Glomerular endothelial cell (primary cell): ENCODE measurements at places on chromosomes 4 and X. TPM values are rescaled to one million over a fixed set of nuclear protein-coding genes. Genes with fewer than 3 reads are reported as not detected.

- no peak for DNase-seq
Measured at GRCh38 chr4:184384810-184385557, 89.4 kb downstream of the IRF2 start.

GRCh38 chr4:128635141-128635954 lies 174.2 kb upstream of the JADE1 start:
- no peak for DNase-seq

GRCh38 chr4:151668689-151669402 lies 92.0 kb downstream of the GATB start:
- DNase-seq, result no peak

GRCh38 chr4:146545102-146545501 lies 23.4 kb upstream of the SLC10A7 start:
- no peak for DNase-seq

DNA sequence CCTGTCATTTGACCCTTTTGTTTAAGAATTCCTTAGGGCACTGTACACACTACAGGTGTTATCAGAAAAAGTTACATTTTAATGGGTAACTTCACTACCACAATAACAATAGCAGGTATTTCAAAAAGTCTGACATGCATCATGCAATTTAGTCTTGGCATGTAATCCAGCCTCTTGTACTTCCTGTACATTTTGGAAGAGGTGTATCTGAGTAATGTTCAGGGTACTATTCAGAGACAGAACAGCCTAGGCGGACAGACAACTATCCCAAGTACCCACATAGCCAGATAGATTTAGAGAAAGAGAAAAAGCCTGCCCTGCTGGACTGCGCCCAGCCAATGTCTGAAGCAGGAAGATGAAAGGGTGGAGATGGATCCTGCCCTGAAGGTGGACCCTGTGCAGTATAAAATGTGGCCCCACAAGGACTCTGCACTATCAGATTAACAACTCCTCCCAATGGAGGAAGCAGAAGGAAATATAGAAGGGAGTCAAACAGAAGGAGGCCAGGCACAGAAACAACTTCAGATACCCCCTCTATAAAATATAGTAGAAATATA lies 8.5 kb downstream of the UGT2B7 start:
- DNase-seq, result no peak

- no peak for DNase-seq
Measured at GRCh38 chr4:38071801-38072431, 111.7 kb downstream of the PTTG2 start.

DNA sequence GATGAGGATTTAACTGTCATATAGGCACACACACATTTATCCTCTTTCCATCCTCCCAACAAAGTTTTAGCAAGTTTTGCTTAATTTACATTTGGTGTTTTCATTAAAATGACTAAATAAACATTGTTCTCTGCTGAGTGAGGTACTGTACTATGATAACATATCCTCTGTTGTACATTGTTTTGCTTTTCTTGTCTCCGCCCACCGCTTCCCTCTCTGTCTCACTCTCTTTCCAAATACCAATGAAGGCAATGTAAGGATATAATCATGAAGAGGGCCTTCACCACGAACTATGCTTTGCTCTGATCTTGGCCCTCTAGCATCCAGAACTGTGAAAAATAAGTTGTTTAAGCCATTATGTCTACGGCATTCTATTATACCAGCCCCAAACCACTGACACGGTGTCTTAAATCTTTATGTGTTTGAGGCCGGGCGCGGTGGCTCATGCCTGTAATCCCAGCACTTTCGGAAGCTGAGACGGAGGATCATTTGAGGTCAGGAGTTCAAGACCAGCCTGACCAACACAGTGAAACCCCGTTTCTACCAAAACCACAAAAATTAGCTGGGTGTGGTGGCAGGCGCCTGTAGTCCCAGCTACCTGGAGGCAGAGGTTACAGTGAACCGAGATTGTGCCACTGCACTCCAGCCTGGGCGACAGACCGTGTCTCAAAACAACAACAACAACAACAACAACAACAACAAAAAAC lies 65.3 kb downstream of the HPRT1 start:
- DNase-seq, result no peak

GRCh38 chrX:124325732-124326131 lies 6.7 kb upstream of the TEX13D start:
- no peak for DNase-seq

GRCh38 chr4:173280998-173281397 lies 53.2 kb downstream of the HMGB2 start:
- no peak for DNase-seq

DNA sequence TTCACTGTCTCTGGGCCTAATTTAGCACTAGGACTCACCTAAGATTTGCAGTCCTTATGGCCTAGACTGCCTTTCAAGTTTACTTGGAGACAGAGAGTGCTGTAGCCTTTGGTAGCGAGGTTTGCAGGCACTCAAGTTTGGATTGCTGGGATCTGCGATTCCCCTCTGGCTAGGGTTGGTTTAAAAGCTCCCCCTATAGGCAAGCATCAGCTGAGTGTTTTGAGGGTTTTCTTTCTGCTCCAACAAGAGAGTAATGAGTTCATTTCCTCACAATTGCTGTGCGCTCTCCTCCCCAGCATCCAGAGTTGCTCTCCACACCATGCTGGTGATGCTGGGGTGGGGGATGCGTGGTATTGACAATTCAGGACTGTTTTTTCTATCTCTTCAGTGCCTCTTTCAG lies 206.9 kb downstream of the GLUD2 start:
- DNase-seq, result no peak

- DNase-seq, result peak; percentile 61
Measured at GRCh38 chr4:40990236-40990898, 224.0 kb downstream of the APBB2 start.

DNA sequence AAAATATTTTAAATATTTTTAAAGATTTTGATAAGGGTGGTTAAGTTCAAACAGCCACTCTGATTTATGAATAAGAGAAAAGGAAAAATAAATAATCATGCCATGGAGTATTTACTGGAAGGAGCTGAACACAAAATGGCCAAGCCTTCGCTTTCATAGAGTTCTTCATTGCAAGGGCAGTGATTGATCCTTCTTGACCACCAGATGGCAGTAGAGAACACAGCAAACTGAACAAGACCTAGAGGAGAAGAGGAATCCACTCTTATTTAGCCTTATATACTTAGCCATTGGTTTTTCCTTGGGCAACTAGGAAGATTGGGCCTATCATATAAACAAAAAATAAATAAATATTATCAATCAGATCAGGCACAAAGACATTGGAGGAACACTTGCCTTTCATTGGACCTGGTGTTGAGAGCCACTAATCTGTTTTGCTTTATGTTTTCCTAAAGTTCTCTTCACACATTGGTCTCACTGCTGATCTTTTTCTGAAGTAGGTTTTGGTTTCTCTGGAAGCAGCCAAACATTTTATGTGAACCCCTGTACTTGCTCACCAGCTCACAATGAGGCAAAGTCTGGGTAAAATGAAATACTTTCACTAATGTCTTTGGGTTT lies 58.1 kb upstream of the PARM1 start:
- peak; percentile 63 for DNase-seq

DNA sequence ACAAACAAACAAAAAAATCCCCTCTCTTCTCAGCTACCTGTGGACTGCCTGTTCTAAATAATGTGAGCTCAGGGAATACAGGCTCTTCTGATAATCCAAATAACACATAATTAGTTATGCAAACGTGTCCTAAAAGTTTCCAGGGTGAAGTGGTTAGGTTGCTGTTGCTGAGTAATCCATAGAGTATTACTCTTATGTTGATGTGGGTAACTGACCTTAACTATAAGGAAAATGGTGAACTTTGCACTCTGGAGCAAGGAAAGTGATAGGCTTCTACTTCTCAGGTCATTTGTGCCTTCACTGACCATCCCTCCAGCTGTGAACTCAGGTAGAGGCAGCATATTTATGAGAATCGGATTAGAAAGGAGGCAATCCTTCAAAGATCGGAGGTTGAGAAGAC lies 19.9 kb downstream of the MSN start:
- no peak for DNase-seq

DNA sequence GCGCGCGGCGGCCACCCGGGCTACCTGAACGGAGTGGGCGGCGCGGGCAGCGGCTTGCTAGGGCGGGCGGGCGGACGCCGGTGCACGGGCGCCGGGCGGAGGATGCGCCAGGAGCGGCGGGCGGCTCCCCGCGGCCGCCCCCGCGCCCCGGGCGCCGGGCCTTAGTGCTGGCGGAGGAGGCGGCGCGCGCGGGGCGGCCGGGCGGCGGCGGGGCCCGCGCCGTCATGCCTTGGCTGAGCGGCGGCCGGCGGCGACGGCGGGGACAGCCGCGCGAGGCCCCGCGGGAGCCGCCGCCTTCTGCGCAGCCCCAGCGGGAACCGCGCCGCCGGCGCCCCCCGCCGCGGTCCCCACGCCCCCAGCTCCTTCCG lies 48.2 kb downstream of the CLDN34 start:
- no peak for DNase-seq

DNA sequence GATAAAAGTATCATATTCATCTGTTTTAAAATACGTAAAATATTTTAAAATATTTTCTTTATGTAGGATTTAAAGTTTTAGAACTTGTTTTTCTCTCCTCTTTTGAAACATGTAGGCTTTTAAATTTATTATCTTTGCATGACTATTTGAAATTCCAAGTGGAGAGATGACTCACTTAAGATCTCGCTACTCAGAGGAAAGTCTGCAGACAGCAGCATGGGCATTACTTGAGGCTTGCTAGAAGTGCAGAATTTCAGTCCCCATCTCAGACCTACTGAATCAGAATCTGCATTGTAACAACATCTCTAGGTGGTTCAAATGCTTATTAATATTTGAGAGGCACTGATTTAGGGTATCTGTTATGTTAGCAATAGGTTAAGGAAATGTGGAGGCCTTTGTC lies 225.7 kb upstream of the ARX start:
- DNase-seq, result no peak

DNA sequence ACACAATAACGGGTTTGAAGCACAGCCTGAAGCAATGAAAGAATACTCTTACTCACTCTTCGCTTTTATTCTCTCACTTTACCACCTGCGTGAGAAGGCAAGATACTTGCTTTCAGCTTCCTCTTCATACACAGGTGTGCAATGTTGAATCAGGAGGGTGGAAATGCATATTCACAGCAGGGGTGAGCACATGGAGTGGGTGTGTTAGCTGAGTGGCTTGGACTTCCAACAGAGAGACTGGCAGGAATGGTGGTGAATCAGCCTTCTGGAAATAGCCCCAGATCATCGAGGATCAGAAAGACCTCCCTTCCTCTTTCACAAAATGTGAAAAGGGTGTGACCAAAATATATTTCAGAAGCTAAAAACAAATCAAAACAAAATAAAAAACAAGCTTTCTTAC lies 521.2 kb downstream of the STIM2 start:
- DNase-seq, result no peak

DNA sequence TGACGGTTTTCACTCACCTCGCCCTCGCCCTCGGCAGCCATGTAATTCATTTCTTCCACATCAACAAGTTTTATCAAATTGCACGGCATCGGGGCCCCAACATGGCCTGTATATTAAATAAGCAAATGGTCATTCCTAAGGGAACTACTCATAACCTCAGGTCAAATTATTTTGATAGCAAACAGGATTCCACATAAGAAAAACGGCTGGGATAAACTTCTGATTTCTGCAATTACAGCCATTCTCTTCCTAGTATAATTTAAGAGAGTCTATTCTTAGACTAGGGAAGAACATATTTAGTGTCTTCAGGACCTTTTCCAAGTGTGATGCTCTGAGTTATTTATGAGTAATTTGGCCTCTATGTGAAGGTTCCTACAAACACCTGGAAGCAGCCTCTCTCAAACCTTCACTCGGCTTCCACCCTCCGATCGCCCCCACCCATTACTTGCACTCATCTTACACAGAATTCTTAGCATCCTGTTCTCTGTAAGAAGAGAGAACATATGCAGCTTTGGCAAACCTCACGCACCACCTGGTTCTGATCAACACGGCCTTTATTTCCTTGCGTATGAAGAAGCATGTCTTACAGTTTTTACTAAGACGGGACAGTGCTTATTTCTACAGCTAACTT lies 29.4 kb upstream of the CENPU start:
- no peak for DNase-seq

- DNase-seq, result no peak
Measured at GRCh38 chrX:123184866-123185276, 793 bp downstream of the GRIA3 start.

- DNase-seq, result no peak
Measured at GRCh38 chr4:25913056-25913850, 767 bp upstream of the SMIM20 start.

- no peak for DNase-seq
Measured at GRCh38 chr4:45100956-45101818, 374.8 kb upstream of the GNPDA2 start.

GRCh38 chr4:174523025-174523693 lies 871 bp upstream of the HPGD start:
- no peak for DNase-seq

DNA sequence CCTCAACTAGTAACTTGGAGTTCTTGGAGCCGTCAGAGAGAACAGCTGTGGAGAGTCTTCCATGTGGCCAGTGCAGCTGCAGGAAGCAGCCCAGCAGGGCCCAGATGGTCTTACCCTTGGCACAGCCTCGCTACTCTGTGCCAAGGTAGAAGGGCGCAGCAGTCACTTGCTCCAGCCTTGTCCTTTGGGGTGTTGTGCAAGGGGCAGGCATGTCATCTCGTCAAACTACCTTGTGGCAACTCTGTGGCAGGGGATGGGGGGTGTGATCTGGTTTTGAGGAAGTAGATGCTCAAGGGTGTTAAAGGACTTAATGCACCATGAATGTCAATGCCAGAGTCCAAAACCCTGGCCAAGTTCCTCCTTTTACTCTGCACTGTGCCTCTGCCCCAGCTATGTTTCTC lies 34.2 kb upstream of the TBC1D14 start:
- DNase-seq, result no peak

GRCh38 chrX:53265771-53266574 lies 15.4 kb downstream of the IQSEC2 start:
- DNase-seq, result no peak

DNA sequence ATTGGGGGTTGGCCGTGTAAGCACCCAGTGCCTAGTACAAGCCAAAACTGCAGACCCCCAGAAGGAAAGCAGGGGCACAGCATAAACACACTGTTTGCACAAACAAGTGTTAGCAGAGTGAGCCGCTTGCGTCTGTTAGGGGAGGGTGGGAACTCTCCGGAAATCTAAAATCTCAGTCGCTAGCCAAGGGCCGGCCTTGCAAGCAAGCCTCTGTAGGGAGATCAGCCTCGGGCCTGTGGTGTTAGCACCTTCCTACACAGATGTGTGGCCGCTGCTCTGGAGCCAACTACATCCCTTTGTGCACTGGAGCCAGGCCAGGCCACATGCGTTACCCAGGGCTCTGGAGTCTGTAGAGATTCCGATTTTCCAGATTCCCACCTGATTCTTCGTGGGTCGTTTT lies 67.1 kb downstream of the GPR143 start:
- no peak for DNase-seq

NAT8L gene
- total RNA-seq, result 0.05 TPM in 1 of 2 replicates, not detected in the other

STATH gene
- total RNA-seq, result not detected in 2 replicates

RBM46 gene
- not detected in 2 replicates for total RNA-seq

ADH1C gene
- total RNA-seq, result not detected in 2 replicates

ERVMER34-1 gene
- total RNA-seq, result 0.15 and 0.23 TPM in 2 replicates

FABP2 gene
- total RNA-seq, result not detected in 2 replicates

NPFFR2 gene
- total RNA-seq, result 1.6 and 3.4 TPM in 2 replicates

ASB5 gene
- total RNA-seq, result not detected in 2 replicates

NAP1L5 gene
- total RNA-seq, result 2.8 and 5.5 TPM in 2 replicates

ARMCX4 gene
- total RNA-seq, result 5.8 and 7.2 TPM in 2 replicates

UGT2A3 gene
- total RNA-seq, result not detected in 2 replicates

YY2 gene
- total RNA-seq, result 1.1 and 2.7 TPM in 2 replicates

CSAG1 gene
- total RNA-seq, result not detected in 2 replicates

KLHL34 gene
- total RNA-seq, result not detected in 2 replicates

WFS1 gene
- total RNA-seq, result 167 and 199 TPM in 2 replicates
